ENCODE measurements at places on chromosomes 16 and 17. TPM values are rescaled to one million over a fixed set of nuclear protein-coding genes. Genes with fewer than 3 reads are reported as not detected.

GRCh38 chr16:7313170-7313569, 19.5 kb upstream of the RBFOX1 start:
- no peak for DNase-seq

DNA sequence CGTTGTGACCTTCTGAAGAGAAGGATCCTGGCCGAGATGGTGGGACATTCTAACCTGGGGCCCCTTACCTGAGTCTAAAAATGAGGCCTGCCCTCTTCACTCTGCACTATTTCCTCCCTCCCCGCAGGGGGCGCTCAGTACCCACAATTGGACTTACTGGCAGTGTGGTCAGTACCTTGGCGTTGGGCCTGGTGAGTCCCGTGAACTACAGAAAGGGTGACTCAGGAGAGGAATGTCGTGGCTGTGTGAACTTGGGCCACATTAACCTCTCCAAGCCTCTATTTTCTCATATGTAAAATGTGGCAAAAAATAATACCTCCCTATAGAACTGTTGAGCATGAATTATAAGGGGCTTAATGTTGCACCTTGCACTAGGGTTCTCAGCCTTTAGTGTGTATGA, 3.9 kb downstream of the RSAD1 start:
- peak; percentile 84 for DNase-seq

- no peak for DNase-seq
Observed at GRCh38 chr16:269061-269796, 6.5 kb downstream of the RGS11 start.

Gene SPAG9
- 82.9 TPM for total RNA-seq

Gene CCDC40
- 8.5 TPM for total RNA-seq

Data from type B pancreatic cell (in vitro differentiated cells).